ENCODE measurements at places on chromosomes 4 and X.
A peak's percentile ranks its signal among the peaks of the same experiment; 100 is the strongest.

DNA sequence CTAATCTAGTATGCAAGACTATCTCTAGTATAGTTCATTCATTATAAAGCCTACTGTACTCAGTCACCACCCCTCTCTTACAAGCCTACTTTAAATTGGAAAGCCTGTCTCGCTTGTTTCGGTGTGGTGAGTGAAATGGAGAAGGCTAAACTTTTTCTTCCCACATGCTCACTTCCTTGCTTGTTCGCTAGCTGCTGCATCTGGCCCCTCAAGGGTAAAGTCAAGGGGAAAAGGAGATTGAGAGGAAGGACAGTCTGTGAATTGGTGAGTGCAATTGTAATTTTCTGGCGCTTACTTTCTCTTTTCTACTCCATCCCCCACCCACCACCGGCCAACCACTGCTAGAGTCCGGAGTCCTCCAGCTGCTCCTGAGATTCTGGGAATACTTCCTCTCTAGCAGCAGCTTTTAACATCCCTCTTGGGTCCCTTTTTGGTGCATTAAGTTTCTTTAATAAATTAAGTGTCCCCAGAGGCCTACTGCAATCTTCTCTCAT, 12.1 kb upstream of the ARAP2 start:
- no peak for DNase-seq

GRCh38 chr4:4269331-4269731, 20.6 kb downstream of the LYAR start:
- no peak for DNase-seq

GRCh38 chrX:19824603-19825002, 62.8 kb downstream of the SH3KBP1 start:
- DNase-seq = peak; percentile 36

DNA sequence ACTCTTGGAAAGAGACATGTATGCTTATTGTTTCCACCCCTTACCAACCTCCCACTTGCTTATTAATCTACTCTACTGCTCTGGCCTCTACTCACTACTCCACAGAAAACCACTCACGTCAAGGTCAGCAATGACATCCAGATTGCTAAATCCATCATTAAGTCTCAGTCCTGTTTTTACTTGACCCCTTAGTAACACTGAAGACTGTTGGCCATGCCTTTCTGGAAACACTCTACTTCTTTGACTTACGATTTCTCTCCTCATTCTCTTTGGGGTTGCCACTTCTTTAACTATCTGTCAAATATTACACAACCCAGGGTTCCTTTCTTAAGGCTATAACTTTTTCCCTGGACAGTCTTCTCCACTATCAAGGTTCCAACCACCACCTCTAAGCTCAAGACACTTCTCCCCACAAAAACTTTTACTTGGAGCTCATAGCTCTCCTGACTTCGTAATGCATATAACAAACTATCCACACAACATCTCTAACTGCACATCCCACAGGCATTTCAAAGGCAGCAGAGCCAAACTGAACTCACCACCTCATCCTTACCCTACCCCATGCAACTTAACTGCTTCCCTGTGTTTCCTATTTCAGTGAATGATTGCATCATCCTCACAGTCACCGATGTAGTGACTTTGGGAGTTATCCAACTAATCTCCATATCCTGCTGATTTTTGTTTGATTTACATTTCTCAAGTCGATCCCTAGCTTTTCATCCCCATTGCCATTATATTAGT, 15.8 kb upstream of the MAGEA4 start:
- no peak for DNase-seq

GRCh38 chrX:81390237-81390636, 188.3 kb downstream of the SH3BGRL start:
- DNase-seq = no peak

DNA sequence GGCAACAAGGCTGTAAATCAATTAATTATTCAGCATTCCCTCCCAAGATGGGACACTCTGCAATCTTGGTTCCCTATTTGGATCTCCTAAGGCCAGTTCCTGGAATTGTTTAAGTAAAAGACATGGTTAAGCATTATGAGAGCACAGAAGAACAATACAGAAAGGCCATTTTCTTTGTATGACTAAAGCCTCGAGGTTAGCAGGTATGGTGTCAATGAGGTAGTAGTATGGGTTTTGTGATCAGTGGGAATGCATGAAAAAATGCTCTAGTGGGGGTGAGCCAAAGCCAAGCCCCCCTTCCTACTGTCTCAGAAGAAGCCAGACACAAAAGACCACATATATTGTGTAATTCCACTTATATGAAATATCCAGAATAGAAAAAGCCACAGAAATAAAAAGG, 61.7 kb upstream of the S100G start:
- DNase-seq = no peak

- no peak for DNase-seq
Observed at GRCh38 chrX:48904626-48905025, 6.8 kb downstream of the SLC35A2 start.

GRCh38 chr4:138405934-138406567, 163.9 kb upstream of the SLC7A11 start:
- DNase-seq = no peak

GRCh38 chrX:9091258-9091657, 57.3 kb upstream of the FAM9B start:
- DNase-seq = no peak

DNA sequence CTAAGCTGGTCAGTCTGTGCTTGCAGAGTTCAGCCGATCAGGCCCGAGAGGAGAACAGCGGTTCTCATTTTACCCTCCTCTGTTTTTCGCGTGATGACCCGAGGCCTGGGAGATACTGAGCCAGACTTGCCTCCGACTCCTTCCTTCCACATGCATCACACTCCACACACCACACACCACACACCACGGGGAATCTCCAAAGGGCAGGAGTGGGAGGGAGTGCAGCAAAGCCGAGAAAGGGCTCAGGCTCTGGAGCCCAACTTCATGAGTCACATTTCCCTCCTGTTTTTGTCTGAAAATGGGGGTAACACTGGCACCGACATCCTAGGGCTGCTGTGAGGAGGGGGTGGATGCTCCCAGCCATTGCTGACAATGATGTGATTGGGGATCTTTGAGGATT, 38.9 kb downstream of the TKTL1 start:
- DNase-seq = no peak

DNA sequence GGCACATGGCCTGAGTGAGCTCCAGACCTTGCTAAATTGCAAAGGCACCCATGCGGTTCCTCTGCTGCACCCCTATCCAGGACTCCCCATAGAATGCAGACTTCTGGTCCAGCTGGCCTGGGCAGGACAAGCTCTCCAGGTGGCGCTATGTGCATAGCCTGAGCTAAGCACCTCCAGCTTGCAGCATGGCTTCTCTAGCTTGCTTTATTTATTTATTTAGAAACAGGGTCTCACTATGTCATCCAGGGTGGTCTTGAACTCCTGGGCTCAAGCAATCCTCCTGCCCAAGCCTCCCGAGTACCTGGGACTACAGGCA, 5.5 kb upstream of the WFS1 start:
- DNase-seq = no peak

DNA sequence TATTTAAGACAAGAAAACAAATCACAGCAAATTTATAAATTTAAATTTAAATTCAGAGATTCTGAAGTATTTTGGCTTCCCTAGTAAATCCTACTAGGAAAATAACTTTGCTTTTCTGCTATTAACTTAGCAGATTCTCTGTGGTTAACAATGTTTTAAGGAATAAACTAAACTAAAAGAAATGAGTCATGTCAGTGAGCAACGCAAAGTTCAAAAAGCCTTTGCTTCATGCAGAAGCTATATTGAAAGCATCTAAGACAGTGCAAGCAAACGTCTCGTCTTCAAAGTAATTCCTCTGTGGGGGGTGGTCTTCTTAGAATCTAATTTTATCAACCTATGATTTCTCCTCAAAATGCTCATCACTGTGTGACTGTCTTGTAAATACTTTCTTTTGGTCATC, 30.1 kb downstream of the GABRB1 start:
- DNase-seq = no peak

- no peak for DNase-seq
Observed at GRCh38 chrX:131792789-131793462, 230.2 kb upstream of the STK26 start.

DNA sequence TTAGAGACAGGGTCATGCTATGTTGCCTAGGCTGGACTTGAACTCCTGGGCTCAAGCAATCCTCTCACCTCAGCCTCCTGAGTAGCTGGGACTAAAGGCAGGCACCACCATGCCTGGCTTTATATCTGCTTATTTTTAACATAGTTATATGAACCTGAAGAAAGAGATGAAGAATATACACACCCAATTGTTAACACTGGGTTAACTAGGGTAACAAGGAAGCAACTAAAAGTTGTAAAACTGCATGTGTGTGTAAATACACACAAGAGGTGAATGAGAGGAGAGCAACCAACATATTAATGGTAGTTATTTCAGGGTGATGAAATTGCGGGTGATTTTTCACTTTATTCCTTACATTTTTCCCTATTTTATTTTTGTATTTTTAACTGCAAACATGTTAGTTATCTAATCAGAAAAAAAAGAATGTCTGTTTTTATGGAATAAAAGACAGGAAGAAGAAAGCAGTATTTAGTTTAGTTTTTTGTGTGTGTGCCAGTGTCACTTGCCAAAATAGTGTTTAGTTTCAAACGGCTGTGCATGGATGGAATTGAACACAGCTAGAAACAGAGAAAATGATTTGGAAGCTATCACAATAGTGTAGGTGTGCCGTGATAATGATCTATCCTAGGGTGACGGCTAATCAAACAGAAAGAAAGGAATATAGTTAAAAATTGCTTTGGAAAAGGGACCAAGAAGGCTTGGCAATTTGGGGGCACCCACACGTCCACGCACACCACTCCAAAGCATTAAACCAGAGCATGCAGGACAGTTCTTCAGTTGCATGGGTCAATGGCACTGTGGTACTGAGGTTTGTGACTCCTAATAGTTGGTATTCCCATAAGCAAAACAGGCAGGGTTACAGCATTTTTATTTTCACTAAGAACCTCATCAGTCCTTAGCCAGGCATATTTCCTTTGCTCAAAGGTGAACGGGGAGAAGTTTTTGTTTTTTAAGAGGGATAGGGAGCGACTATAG, 89.1 kb upstream of the KLHL13 start:
- DNase-seq = no peak

DNA sequence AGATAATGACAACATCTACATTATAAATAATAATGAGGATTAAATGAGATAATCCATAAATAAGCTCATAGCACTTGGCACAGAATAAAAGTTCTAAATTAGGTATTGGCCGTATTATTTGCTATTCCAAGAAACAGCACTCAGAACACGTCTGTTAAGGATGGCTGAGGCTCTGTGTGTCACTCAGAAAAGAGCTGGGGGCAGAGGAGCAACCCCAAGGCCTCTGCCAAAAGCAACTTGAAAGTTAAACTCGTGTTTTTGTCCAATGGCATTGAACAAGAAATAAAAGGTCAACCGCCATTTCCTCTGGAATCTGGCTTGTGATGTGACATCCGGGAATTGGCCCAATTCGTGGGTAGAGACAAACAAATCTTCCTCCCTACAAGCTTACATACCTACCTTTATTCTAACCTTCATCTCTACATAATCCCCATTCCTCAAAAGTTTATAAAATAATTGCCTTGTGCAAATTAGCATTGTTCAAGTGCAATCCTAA, 42.3 kb upstream of the FAM241A start:
- DNase-seq = no peak

- DNase-seq = no peak
Observed at GRCh38 chrX:48945517-48946348, 11.7 kb downstream of the OTUD5 start.

GRCh38 chrX:129585167-129585566, 45.1 kb downstream of the OCRL start:
- no peak for DNase-seq

GRCh38 chrX:132749406-132749805, 209.0 kb downstream of the HS6ST2 start:
- DNase-seq = no peak

DNA sequence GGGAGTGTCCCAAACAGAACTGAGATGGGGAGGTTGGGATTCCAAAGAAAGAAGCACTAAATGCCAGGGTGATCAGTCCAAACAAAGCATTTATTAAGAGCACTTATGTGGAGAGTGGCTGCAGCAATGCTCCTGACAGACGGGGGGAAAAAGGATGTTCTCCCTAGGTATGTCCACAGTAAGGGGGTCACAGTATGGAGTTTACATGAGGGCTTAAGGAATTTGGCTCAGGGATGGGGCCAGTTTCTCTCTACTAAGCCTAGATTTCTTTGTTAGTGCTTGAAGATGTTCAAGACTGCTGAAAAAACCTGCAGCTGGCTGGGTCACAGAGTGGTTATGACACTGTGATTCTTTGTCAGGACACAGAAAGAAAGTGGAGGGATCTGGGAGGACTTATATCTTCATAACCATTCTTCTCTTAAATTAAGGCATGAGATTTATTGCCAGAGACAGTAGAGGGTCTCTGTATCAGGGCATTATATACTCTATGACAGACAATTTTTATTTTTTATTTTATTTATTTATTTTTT, 1468.0 kb downstream of the C4orf33 start:
- DNase-seq = no peak

GRCh38 chr4:155445306-155445705, 68.5 kb upstream of the MAP9 start:
- DNase-seq = no peak

GRCh38 chr4:120528428-120528827, 394.1 kb downstream of the PRDM5 start:
- no peak for DNase-seq

- DNase-seq = no peak
Observed at GRCh38 chr4:113436360-113436759, 325.2 kb downstream of the CAMK2D start.

- DNase-seq = no peak
Observed at GRCh38 chr4:103423261-103423660, 225.1 kb upstream of the CENPE start.

DNA sequence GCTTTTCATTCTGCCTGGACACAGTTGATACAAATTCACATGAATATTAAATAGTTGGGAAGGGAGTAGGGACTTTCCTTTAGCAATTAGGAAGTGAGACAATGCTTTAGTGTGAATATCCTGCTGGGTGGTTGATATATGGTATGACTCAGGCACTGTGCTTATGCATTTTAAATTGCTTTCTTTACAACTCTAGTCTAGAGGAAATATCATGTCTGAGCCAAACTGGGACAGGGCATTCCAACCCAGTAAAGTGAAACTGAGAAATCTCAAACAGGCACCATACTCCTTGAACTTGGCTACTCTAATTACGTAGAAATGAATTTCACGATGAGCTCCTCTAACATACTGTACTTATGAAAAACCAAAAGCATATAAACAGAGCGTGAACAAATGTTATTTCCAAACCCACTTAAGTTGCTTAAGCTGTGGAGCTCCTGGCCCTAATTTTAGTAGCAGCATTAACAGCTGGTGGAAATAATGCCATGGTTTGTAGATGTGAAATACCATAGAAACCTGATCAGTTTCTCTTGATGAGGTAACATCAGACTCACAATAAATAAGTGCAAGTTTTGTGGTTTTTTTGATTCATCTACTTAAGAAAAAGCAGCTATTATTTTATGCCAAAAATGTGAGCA, 242.9 kb upstream of the GK2 start:
- no peak for DNase-seq

- no peak for DNase-seq
Observed at GRCh38 chr4:1584498-1584897, 99.6 kb downstream of the FAM53A start.

DNA sequence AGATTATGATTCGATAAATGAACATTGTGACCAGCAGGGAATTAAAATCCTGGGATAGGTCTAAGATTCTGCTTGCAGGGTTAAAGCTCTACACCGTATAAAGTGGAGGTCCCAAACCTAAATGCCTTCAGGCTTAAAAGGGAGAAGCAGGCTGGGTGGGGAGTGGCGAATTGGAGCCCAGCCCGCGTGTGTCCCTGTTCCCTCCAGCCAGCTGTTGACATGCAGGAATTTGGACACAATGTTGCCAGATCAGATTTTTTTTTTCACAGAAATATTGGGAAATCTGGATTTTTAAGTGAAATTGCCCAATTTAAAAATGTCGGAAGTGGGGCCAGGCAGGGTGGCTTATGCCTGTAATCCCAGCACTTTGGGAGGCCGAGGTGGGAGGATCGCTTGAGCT, 60.5 kb downstream of the ELF4 start:
- no peak for DNase-seq
